D721Med (cell line): ENCODE measurements at places on chromosomes 12 and 14.

- DNase-seq = no peak
Measured at GRCh38 chr14:55141825-55142224, 12.8 kb downstream of the LGALS3 start.

- DNase-seq = no peak
Measured at GRCh38 chr12:30692470-30692869, 3.2 kb downstream of the IPO8 start.

- no peak for DNase-seq
Measured at GRCh38 chr12:132651444-132652100, 33.0 kb downstream of the P2RX2 start.

DNA sequence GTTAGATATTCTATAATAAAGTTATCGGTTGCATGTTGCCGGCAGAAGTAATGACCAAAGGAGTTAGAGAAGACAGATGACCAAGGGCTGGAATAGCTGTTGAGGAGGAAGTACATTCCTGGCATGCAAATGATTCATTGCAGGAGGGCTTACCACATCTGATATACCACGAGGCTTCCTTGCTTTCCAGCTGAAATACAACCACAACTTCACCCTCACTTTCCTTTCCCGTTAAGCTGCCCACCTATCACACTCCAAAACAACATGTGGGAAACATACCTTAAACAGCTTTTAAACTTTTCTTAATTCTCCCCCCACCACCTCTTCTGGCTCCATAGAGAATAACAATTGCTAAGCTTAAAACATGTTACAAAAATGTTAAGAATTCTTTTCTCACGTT is 594.1 kb downstream of the NRXN3 start:
- DNase-seq = no peak

DNA sequence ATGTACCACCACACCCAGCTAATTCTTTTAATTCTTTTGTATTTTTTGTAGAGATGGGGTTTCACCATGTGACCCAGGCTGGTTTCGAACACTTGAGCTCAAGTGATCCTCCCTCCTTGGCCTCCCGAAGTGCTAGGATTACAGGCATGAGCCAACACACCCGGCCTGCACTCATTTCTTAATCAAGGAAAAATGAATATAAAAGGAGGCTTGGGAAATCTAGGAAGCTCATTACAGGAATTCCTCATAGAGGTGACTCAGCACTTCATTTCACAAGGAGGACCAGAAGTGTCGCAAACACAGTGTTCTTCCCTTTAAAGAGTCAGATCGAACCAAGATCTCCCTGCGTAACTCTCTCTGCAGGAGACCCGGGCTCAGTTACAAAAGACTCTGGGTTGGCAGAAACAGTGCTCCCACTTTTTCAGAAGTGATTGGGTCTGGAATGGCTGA is 30.3 kb downstream of the NFKBIA start:
- no peak for DNase-seq

- DNase-seq = no peak
Measured at GRCh38 chr14:61533513-61534255, 161.6 kb upstream of the HIF1A start.

DNA sequence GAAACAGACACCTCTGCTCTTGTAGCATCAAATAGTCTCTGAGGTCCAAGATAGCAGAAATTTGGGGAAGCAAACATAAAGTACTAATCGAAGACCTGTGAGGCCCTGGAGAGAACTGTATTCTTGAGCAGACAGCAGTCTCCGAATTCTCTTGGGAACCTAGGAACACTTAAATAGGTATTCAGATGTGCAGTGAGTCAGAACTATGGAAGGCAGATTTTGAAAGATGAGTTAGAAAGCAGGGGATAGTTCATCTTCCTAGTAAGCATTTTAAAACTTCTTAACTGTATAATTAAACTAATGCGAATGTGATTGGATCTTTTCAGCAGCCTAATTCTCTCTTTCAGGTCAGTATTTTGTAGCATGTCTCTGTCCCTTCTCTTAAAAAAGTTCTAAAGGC is 30.6 kb downstream of the NAA30 start:
- no peak for DNase-seq

DNA sequence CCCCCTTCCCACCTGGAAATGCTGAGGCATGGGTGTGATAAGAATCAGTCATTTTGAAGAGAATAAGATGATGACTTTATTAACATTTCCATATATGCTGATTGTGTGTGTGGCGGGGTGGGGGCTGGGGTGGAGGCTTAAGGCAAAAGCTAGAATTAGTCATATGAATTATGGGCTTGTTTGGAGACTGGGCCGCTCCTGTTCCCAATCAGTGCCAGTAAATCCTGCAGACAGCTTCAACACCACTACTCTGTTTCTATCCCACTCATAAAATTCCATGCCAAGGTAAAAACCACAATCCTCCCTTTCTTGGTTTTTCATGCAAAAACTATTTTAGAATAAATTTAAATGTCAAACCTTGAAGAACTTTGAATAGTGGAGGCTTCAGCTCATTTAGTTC is 29.9 kb upstream of the SLC38A2 start:
- no peak for DNase-seq

DNA sequence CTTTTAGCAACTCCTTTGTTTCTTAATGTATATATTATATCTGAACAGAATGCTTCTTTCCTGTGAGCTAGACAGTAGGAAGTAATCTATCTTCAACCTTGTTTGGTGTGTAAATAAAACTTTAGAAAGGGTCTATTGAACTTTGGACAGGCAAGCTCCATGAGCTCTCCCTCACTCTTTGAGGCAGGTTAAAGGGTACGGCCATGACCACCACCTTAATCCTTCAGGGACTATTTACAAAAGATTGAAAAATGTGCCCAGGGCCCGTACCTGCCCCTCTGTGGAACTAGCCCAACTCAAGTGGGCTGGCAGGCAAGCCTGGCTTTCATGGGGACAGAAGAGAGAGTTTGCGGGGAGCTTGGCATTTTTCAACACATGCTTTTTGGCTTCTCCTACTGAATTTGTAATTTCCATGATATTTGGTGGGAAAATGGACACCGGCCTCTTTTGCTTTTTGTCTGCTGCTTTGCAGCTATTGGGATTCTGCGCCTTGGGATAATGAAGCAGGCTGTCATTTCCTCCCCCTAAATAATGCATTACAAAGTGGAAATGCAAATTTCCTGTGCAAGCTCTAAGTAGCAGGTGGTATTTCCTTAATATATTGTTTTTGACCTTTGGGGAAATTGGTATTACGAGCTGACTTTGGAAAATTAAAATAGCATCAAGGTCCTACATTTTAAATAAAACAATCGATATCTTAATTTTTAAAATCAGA is 106.0 kb downstream of the HMGA2 start:
- DNase-seq = no peak

GRCh38 chr12:132475304-132476037 is 14.5 kb upstream of the FBRSL1 start:
- no peak for DNase-seq

- DNase-seq = peak; percentile 54
Measured at GRCh38 chr12:52139579-52140062, 52.2 kb downstream of the KRT80 start.

GRCh38 chr12:49680075-49680474 is 27.1 kb downstream of the FMNL3 start:
- DNase-seq = no peak

GRCh38 chr12:93341409-93342049 is 36.2 kb upstream of the NUDT4 start:
- DNase-seq = no peak

DNA sequence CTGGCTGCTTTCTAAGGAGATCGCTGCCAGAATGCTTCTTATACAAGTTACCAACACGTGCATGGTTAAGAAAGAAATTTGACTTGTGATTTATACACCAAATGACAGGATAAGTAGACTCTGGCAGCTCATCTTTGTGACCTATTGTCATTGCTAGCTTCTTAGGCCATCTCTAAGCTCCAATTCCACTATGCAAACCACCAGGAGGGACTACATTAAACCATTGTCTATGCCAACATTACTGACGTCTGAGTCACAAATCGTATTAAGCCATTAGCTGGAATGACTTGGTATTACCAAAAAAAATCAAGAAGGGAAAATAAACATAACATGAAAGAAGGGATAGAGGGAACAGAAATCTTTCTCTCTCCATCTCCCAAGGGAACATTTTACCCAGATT is 15.8 kb upstream of the VPS33A start:
- DNase-seq = no peak

DNA sequence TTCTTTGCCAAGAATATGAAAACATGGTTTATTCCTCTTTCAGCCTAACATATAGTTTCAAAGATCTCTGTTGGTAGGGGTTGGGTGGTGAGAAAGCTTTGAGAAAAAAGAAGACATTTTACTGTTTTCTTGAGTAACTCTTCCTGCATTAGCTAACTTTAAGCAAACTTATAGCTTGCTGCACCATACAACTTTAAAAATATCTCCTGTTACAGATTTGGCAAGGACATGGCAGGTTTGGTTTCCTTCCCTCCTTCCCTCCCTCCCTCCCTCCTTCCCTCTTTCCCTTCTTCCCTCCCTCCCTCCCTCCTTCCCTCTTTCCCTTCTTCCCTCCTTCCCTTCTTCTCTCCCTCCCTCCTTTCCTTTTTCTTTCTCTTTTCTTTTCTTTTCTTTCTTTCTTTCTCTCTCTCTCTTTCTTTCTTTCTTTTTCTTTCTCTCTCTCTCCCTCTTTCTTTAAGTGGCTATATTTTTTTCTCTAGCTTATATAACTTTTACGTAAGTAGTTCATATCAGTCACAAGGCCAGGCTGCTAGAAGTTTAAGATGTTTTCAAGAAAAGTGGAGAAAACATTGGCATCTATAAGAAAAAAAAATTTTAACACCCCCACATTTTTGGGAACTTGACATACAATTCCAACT is 26.0 kb upstream of the ANO6 start:
- no peak for DNase-seq

- no peak for DNase-seq
Measured at GRCh38 chr12:51244269-51244668, 5.6 kb downstream of the DAZAP2 start.

- DNase-seq = no peak
Measured at GRCh38 chr12:29799591-29799990, 15.8 kb upstream of the TMTC1 start.

GRCh38 chr12:53941750-53942149 is 3.1 kb downstream of the HOXC13 start:
- DNase-seq = no peak

GRCh38 chr14:52015411-52016030 is 26.2 kb downstream of the RTRAF start:
- no peak for DNase-seq

DNA sequence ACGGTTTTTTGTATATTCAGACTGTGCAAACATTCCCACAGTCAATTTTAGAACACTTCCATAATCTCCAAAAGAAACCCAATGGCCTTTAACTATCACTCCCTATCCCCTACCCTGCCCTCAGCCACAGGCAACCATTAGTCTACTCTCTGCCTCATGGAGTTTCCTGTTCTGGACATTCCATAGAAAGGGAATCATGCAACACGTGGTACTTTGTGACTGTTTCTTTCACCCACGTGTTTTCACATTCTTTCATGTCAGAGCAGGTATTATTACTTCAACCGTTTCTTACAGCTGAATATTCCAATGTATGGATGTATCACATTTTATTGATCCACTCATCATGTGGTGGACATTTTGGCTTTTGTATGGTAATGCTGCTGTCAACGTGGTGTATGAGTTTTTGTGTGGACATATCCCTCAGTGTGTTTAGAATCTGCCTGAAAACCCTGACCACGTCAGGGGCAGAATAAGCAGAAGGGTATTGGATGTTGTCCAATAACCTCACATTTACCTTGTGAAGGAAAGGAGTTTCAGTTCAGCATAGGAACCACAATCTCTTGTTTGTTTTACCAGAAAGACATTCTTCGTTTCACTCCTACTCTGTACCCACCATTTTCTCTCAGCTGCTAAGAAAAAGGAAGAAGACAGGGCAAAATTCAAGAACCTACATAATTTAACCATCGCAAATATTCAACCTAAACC is 107.5 kb upstream of the DYRK2 start:
- no peak for DNase-seq

DNA sequence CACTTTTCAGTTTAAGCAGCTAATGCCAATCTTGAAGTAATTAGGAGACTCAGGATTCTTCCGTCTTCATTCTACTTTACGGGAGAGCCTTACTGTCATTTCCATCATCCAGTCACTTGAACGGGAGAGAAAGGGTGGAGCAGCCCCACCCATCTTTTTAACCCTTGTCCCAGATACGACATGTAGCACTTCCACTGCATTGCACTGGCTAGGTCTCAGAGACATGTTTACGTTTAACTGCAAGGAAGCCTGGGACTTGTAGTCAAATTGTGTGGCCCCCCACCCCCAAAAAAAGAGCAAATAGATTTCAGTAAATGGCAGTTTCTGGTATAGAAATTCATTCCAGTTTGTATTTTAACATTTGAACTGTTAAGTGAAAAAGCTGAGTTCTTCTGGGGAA is 46.1 kb upstream of the SYT1 start:
- no peak for DNase-seq
